ENCODE measurements at places on chromosomes 12 and 14.

- DNase-seq = no peak
Observed at GRCh38 chr14:75604979-75605851, 26.8 kb downstream of the FLVCR2 start.

GRCh38 chr12:63326260-63326659 is 175.3 kb upstream of the AVPR1A start:
- DNase-seq = no peak

- DNase-seq = no peak
Observed at GRCh38 chr12:447141-447540, 12.6 kb upstream of the B4GALNT3 start.

GRCh38 chr12:122935318-122935717 is 30.9 kb downstream of the ABCB9 start:
- no peak for DNase-seq

- no peak for DNase-seq
Observed at GRCh38 chr14:104659764-104660523, 29.5 kb upstream of the INF2 start.

GRCh38 chr14:50871914-50872732 is at the start of gene ABHD12B:
Gene ABHD12B, plus strand, starts transcription at chr14:50872053. Its CDS starts 122 bp downstream, at chr14:50872175.
- no peak for DNase-seq

- no peak for DNase-seq
Observed at GRCh38 chr14:35149239-35149638, 26.9 kb downstream of the PRORP start.

GRCh38 chr14:105390849-105391500 is 7.4 kb upstream of the TEX22 start:
- DNase-seq = no peak

GRCh38 chr12:123690191-123690840 is 19.4 kb downstream of the TCTN2 start:
- no peak for DNase-seq

DNA sequence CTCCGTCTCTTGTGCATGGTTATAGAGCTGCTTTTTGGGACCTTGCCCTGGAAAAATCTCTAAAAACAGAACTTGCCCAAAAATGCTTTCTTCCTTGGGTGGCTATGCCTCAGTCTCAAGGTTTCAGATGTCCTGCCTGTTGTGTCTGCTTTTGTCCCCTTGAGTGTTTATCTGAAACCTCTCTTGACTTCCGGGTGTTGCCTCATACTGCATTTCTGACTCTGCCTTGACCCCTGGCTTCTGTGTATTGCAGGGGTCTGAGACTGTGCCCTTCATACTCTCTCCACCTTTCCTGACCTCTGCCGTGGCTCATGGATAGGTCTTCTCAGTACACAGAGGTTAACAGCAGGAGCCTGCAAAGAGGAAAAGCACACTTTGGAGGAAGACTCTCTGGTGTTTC is 124.8 kb upstream of the NTF3 start:
- DNase-seq = no peak

- no peak for DNase-seq
Observed at GRCh38 chr14:86510491-86510890, 980.5 kb downstream of the FLRT2 start.

- DNase-seq = no peak
Observed at GRCh38 chr12:104378427-104378826, 74.9 kb downstream of the EID3 start.

- DNase-seq = no peak
Observed at GRCh38 chr12:44777044-44777443, 99.1 kb downstream of the NELL2 start.

GRCh38 chr12:6635375-6635855 is 344 bp downstream of the LPAR5 start:
- no peak for DNase-seq

- no peak for DNase-seq
Observed at GRCh38 chr14:26525085-26525484, 72.7 kb downstream of the NOVA1 start.

DNA sequence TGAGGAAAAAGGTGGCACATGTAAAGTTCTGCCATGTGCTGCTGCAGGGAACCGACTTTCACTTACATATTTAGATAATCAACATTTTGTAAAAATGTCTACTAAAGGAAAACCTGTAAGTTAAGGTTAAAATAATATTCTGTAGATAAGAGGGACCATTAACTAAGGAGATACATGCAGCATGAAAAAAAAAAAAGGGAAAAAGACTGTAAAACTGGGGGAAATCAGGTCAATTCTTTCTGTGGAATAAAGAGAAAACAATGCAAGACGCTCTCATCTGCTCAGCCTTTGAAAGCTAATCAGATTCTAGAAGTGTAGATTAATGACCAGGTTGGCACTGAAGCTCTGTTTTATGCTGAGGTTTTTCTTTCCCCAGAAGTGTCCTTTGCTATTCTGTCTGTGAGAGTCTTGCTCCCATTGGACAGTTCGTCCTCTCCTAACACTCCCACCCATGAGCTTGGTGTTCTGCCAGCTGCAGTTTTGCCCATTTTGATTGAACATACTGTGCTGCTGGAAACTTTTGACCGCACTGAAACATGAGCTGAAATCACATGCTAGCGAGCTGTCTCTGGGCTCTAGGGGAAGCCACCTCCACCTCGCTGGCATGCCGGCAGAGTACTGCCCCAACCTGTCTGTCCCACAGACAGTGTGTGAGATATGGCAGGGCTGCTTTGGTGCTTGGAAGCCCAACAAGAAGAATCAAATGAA is 39.7 kb downstream of the PPTC7 start:
- DNase-seq = peak; percentile 11

DNA sequence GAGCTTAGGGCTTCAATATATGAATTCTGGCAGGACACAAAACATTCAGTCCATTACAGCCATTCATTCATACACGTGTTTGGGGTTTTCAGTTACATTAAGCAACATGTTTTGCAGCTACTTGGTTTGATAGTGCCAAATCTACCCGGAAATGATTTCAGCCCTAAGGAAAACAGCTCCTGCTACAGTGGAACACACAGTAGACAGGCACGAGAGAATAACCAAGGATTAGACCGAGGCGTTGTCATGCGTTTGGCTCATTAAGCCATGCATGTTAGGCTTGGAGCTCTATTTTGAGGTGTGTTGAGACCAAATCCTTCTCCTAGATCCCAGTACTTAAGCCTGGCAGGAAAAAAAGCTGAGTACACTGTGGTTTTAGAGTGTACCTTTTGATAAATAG is 177.4 kb downstream of the PRKCH start:
- DNase-seq = no peak

GRCh38 chr14:54649056-54649455 is 82.1 kb downstream of the SAMD4A start:
- DNase-seq = no peak

- no peak for DNase-seq
Observed at GRCh38 chr14:55127460-55127951, 1.5 kb upstream of the LGALS3 start.

DNA sequence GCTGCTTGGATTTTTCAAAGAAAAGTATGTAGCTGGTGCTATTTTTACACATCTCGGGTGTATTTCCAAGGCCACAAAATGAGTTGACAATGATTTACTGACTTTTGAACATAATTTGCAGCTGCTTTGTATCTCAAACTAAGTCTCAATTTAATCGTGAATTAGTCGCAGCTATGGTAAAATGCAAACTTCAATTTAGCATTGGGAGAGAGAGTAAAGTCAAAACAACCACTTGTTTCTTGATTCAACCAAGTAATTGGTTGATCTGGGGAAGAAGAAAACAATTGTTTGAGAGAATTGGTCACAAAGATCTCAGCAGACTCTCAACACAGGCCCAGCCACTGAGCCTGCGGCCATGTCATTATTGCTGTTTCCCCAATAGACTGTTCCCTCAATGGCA is 75.0 kb upstream of the DYRK2 start:
- DNase-seq = no peak

DNA sequence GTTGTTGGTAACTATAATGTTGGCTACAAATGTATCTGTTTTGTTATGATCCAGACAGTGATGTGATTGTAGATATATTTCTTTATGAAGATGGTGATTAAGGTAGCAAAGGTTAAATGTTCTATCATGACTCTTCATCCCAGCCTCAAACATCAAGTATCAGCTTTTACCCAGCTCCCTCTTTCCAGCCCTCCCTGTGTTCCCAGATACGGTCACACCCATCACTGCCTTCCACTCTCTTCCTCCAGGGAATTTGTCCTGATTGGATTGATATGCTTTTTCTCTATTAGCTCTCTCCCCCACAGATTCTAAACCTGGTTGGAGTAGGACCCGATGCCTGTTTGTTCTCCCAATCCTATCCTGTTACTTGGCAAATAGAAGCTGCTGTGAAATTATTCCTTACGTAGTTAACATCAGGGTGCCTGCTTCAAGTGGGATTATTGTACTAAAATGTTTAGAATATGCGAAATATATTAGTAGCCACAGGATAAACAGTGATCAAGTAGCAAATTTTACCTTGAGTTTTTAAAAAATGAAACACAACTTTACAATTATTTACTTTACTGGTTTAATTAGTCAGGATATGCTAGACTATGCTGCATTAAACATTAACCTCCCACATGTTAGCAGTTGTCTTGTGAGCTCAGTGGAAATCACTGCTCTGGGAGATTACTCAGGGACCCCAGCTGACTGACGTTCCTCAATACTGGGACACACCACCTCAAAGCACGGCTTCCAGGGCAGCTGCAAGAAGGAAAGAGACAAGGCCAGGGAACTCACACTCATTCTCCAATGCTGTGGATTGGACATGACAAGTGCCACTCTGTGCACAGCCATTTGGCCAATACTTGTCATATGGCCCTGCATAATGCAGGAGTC is 165.3 kb downstream of the ALX1 start:
- no peak for DNase-seq

GRCh38 chr12:66482351-66483203 is 180.3 kb downstream of the HELB start:
- DNase-seq = no peak

GRCh38 chr14:83733670-83734069 is 1796.3 kb upstream of the FLRT2 start:
- DNase-seq = no peak

DNA sequence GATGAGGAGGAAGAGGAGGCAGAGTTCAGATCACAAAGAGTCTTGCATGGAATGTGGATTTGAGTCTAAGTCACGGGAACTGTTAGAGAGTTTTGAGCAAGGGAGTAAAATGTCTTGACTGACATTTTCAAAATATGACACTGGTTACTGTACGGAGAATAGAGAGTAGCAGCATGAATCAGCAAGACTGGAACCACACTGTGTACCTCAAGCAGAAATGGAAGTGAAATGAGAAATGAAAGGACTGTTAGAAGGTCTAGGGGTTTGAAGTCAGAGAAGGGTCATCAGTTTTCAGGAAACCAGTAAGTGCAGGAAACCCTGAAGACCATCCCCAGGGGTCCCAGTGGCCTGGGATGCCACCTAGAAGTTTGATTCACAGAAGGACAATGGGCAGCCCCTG is 236.3 kb downstream of the GALC start:
- no peak for DNase-seq

GRCh38 chr12:69211160-69211559 is 28.2 kb upstream of the CPSF6 start:
- DNase-seq = no peak

DNA sequence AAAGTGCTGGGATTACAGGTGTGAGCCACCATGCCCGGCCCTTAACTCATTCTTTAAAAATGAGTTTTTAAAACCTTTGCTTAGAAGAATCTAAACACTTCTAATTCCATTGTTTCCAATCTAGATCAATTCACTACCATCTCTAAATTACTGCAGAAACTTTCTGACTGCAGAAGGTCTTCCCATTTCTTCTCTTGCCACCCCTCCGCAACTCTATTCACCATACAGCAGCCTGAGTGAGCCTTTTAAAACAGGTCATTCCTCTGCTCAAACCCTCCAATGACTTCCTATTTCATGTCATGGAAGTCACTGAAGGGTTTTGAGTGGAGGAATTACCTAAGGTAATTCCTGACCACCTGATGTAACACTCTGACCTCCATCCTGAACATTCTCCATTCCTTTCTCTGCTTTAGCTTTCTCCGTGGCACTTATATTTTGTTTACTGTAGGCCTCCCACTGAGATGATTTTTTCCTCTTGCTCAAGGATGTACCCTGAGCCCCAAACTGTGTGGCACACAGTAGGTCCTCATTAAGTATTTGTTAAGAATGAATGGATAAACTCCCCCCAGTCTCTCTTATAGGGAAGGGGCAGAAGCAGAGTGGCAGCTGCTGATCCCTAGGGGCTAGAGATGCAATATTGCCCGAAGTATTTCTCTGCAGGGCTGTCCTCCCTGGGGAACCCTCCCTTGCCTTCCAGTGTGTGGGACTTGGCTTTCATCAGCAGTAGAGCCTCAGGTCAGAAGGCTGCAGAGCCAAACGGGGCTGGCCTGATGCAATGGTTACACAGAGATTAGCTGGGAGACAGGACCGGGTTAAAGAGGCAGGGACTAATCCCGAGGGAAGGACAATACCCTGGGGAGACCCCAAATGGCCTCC is 1.2 kb downstream of the DDIT3 start:
- no peak for DNase-seq

DNA sequence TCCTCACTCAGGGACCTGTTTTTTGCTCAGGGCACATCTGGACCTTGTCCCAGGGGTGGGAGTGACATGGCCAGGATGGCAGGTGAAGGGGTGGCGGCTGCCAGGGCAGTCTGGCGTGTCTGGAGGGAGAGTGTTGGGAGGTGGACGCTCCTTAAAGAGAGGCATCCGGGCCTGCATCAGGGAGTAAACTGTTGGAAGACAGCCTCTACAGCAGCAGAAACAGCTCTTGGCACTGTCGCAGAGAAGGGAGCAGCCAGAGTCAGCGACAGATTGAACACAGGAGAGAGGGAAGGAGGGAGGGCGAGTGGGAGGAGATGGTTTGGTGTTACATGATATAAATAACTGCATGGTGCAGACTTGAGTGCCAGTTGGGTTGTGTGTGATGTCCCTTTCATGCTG is 52.8 kb downstream of the IGF1 start:
- peak; percentile 68 for DNase-seq

GRCh38 chr14:91415794-91416743 is 1.6 kb downstream of the CCDC88C start:
- DNase-seq = no peak

GRCh38 chr14:55190906-55191202 is 531 bp downstream of the DLGAP5 start:
- DNase-seq = no peak

GRCh38 chr12:47419497-47419896 is 286.3 kb downstream of the RPAP3 start:
- DNase-seq = no peak

- peak; percentile 47 for DNase-seq
Observed at GRCh38 chr14:76432827-76433752, 57.2 kb downstream of the ESRRB start.

- DNase-seq = no peak
Observed at GRCh38 chr14:23125933-23126524, 7.0 kb upstream of the CEBPE start.

Measured in NCI-H2171 (cell line).